ENCODE measurements at places on chromosomes 11 and 22. TPM values are rescaled to one million over a fixed set of nuclear protein-coding genes. Genes with fewer than 3 reads are reported as not detected.

The ZNF143 gene
- 33.2 TPM for total RNA-seq

The SAA2 gene
- total RNA-seq: not detected

The SLC17A6 gene
- total RNA-seq: not detected

The ART5 gene
- not detected for total RNA-seq

- no peaks in the 10 kb centered on the region for H3K4me1 ChIP-seq
- no peak for DNase-seq
- H3K36me3 ChIP-seq: no peaks in the 10 kb centered on the region
- peaks cover 2% of the 10 kb centered on the region for H3K27me3 ChIP-seq
These were observed 23.7 kb upstream of the SLC35F2 start for GRCh38 chr11:107882095-107882820.

DNA sequence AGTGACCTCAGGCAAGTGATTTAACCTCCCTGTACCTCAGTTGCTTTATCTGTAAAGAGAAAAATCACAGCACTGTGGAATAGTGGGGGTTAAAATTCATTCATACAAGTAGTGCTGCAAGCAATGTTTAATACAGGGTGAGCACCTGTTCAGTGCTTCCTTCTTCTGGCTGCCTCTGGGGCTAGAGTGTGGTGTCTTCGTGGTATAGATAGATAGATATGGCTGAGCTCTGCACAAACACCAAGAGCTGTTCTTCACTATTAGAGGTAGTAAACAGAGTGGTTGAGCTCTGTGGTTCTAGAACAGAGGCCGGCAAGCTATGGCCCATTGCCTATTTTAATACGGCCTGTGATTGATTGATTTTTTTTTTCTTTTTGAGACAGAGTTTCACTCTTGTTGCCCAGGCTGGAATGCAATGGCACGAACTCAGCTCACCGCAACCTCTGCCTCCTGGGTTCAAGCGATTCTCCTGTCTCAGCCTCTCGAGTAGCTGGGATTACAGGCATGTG, 32.9 kb downstream of the LIMK2 start:
- peak overlapping the region; percentile 25 for H3K27ac ChIP-seq
- no peak overlapping the region for H3K4me3 ChIP-seq
- H3K27me3 ChIP-seq: no peaks in the 10 kb centered on the region
- DNase-seq: peak; percentile 22
- peaks cover 16% of the 10 kb centered on the region for H3K36me3 ChIP-seq

DNA sequence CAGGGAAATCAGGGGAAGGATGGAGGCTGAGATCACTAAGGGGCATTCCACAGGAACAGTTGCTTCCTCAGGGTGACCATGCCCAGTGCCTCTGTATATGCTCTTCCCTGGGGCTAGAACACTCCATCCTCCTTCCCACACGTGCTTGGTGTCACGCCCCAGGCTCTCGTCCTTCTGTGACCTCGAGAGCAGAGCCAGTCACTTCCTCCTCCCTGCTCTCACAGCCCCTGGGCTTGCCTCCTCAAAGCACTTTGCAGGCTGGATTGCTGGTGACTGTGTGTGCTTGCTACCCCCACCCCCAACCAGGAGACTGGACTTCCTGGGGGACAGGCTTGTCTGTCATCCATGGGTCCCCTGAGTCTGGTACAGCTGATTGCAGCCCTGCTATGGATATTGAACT, 56.5 kb upstream of the AMPD3 start:
- H3K27ac ChIP-seq: no peak overlapping the region
- H3K36me3 ChIP-seq: no peaks in the 10 kb centered on the region
- no peaks in the 10 kb centered on the region for H3K27me3 ChIP-seq
- no peak overlapping the region for H3K4me3 ChIP-seq

- H3K4me1 ChIP-seq: peaks cover 20% of the 10 kb centered on the region
- no peak for DNase-seq
- peak overlapping the region; percentile 90 for H3K4me3 ChIP-seq
- no peaks in the 10 kb centered on the region for H3K36me3 ChIP-seq
- H3K27ac ChIP-seq: peak overlapping the region; percentile 68
These were observed 781 bp upstream of the TEF start for GRCh38 chr22:41380993-41381328.

DNA sequence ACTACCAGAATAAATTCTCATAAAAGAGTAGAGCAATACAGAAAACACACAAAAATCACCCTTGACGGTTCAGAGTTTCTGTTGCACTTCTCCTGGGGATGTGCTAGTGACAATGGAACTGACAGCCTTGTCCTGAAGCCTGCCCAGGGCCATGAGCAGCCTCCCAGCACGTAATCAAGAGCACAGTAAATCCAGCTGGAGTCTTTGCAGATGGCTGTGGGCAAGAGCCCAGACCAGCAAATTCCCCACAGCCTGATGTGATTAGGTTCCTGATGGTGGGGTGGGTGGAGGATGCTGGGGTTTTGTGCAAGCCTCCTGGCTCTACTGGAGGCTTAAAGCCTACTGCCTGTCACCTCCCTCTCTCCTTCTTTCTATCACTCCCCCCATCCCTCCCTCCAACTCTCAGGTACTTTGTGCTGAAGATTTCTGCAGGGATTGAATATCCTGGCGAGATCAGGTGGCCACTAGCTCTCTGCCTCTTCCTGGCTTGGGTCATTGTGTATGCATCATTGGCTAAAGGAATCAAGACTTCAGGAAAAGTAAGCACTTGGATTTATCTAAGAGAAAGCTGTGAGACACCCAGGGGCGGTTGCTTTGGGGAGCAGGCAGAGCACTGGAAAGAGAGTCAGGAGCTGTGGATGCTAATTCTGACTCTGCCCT, 18.1 kb downstream of the SLC6A5 start:
- no peak overlapping the region for H3K27ac ChIP-seq
- H3K4me1 ChIP-seq: no peaks in the 10 kb centered on the region
- H3K36me3 ChIP-seq: no peaks in the 10 kb centered on the region
- no peak overlapping the region for H3K4me3 ChIP-seq

- H3K36me3 ChIP-seq: no peaks in the 10 kb centered on the region
- no peak overlapping the region for H3K4me3 ChIP-seq
- DNase-seq: no peak
- H3K4me1 ChIP-seq: peaks cover 24% of the 10 kb centered on the region
These were observed 13.7 kb downstream of the ELFN2 start for GRCh38 chr22:37413546-37413945.

- H3K4me3 ChIP-seq: no peak overlapping the region
- no peaks in the 10 kb centered on the region for H3K36me3 ChIP-seq
- H3K4me1 ChIP-seq: no peaks in the 10 kb centered on the region
- peaks cover 8% of the 10 kb centered on the region for H3K27me3 ChIP-seq
- H3K27ac ChIP-seq: no peak overlapping the region
These were observed 76.2 kb downstream of the TSPAN18 start for GRCh38 chr11:44803009-44803408.

GRCh38 chr22:23166042-23166831, 14.1 kb upstream of the BCR start:
- no peak overlapping the region for H3K27ac ChIP-seq
- H3K27me3 ChIP-seq: no peaks in the 10 kb centered on the region
- DNase-seq: no peak
- H3K4me3 ChIP-seq: no peak overlapping the region
- no peaks in the 10 kb centered on the region for H3K4me1 ChIP-seq
- H3K36me3 ChIP-seq: no peaks in the 10 kb centered on the region

DNA sequence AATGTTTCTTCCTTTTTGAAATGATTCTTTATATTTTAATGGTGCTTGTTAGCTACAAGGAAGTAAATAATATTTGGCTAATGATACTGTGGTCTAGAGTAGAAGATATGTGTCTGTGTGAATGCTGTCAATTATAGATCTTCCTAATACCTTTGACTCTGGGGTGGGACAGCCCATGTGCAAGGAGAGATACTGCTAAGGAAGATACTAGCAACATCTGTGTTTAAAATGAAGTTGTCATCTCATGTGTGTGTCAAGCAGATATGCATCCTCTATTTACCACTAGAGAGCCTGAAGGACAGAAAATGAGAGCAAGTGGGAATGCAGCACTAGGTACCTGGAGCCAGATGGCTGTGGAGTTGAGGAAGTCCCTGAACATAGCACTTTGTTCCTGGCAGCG, 34.1 kb downstream of the PPME1 start:
- H3K27ac ChIP-seq: no peak overlapping the region
- H3K4me3 ChIP-seq: no peak overlapping the region

- H3K4me3 ChIP-seq: no peak overlapping the region
- H3K36me3 ChIP-seq: no peaks in the 10 kb centered on the region
- DNase-seq: no peak
- no peaks in the 10 kb centered on the region for H3K27me3 ChIP-seq
These were observed 41.3 kb downstream of the NEU3 start for GRCh38 chr11:75029836-75030631.

DNA sequence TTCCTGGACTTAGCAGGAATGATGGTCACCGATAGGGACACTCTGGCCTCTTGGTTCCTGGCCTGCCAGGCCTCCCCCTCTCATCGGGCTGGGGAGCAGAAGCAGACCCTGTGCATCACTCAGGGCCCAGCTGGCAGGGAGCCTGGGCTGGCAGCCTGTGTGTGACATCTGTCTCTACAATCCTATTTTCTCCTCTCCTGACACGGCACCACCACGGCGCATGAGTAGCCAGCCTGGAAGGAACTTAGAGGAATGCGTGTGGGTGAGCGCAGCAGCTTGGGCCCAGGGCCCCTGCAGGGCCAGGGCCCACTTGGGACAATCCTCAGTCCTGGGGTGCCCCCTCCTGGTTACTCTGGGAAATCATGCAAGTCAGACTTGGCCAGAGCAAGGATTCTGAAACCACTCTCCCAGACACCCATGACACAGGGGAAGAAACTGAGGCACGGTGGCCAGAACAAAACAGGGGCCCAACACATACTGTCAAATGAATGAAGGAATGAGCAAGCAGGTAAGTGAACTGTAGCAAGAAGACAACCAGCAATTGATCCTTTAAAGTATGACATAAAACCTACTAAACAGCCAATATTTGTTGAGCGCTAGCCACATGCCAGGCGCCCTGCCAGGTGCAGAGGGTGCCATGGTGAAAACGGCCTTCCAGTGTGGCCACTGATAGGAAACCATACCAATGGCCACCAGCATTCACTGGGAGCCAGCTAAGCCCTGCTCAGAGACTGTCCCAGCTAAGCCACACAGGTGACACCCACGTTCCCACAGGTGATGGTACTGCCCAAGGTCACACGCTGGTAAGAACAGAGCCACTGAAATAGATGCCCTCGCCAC, 13.3 kb downstream of the RSPH14 start:
- H3K4me3 ChIP-seq: no peak overlapping the region
- H3K27ac ChIP-seq: no peak overlapping the region
- H3K36me3 ChIP-seq: no peaks in the 10 kb centered on the region
- peaks cover 4% of the 10 kb centered on the region for H3K27me3 ChIP-seq
- DNase-seq: peak; percentile 75

DNA sequence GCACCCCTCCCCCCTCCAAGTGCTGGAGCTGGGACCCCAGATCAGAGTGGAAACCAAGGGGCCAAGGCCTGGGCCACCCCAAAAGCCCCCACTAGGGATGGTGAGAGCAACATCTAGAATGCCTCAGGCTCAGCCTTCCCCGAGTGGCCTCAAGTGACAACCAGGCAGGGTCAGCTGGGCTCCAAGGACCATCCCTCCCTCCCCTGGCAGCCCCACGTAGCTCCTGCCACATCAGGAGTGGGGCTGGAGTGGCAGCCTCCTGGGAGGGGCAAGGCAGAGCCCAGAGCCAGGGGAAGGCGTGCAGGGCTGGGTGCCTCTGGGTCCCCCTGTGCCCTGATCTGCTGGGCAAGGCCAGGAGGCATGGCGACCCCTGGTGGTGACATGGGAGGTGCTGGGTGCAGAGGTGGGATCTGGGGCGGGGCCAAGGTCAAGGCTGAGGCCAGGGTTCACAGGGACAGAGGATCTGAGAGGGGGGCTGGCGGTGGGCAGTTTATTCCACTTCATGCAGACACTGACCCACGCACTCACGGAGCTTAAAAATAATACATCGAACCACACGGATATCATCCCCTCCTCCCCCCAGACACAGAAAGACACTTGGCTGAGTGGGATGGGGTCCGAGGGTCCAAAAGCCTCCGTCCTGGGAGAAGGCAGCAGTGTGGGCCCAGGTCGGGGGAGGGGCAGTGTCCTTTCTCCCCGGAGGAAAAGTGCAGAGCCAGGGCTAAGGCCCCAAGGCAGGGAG, 15.8 kb upstream of the EHD1 start:
- H3K4me3 ChIP-seq: no peak overlapping the region
- DNase-seq: peak; percentile 92
- no peaks in the 10 kb centered on the region for H3K27me3 ChIP-seq
- H3K27ac ChIP-seq: no peak overlapping the region
- peaks cover 5% of the 10 kb centered on the region for H3K36me3 ChIP-seq

DNA sequence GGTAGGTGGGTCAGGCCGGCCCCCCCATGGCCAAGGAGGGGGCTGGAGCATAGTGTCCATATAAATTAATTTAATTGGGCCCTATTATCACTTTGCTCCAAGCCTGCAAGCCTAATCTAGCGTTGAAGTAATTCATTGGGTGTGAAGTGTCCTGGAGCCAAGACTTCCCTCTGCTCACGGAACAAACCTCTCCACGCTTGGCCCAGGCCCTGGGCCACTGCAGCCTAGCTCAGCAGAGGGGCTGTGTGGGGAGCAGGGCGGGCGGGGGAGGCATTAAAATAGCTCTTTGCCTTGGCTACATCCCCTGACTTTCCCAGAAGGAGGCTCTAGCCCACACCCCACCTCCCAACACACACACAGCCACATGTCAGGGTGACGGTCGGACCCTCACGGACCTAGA, 73.5 kb downstream of the THAP12 start:
- H3K4me3 ChIP-seq: no peak overlapping the region
- H3K36me3 ChIP-seq: no peaks in the 10 kb centered on the region
- no peak overlapping the region for H3K27ac ChIP-seq
- H3K27me3 ChIP-seq: peaks cover 15% of the 10 kb centered on the region

- H3K36me3 ChIP-seq: no peaks in the 10 kb centered on the region
- peaks cover 9% of the 10 kb centered on the region for H3K27me3 ChIP-seq
- H3K4me3 ChIP-seq: no peak overlapping the region
- H3K27ac ChIP-seq: no peak overlapping the region
- DNase-seq: no peak
These were observed 23.4 kb upstream of the NECTIN1 start for GRCh38 chr11:119752345-119752871.

DNA sequence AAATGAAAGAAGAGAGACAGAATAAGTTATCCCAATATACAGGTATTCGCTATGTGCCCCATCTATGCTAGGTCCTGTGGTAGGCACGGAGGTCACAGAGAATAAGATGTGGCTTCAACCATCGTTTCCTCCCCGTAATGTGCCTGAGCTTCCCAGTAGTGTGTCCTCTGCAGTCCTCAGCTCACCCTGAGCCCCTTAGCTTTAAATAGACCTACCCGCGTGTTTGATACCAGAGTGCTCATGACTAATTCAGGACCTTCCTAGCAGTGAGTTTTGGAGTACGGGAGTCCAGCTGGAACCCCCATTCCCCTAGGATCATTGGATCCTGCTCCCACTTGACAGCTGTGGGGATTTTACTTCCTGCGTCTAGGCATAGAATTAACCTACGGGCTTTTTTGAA, 37.5 kb upstream of the SYN3 start:
- H3K27me3 ChIP-seq: no peaks in the 10 kb centered on the region
- no peak overlapping the region for H3K27ac ChIP-seq
- H3K4me3 ChIP-seq: no peak overlapping the region
- no peaks in the 10 kb centered on the region for H3K4me1 ChIP-seq
- no peak for DNase-seq

- H3K27ac ChIP-seq: no peak overlapping the region
- H3K4me3 ChIP-seq: no peak overlapping the region
- H3K27me3 ChIP-seq: no peaks in the 10 kb centered on the region
- H3K4me1 ChIP-seq: no peaks in the 10 kb centered on the region
- DNase-seq: no peak
- H3K36me3 ChIP-seq: no peaks in the 10 kb centered on the region
These were observed 27.7 kb upstream of the SHANK2 start for GRCh38 chr11:71279916-71280645.

- no peak for DNase-seq
- H3K4me1 ChIP-seq: peaks cover 44% of the 10 kb centered on the region
- H3K4me3 ChIP-seq: peak overlapping the region; percentile 94
- peak overlapping the region; percentile 96 for H3K27ac ChIP-seq
- no peaks in the 10 kb centered on the region for H3K27me3 ChIP-seq
These were observed 745 bp downstream of the C22orf39 start for GRCh38 chr22:19446603-19447329.
